GM23248 (cell line): ENCODE measurements at places on chromosomes 5 and 9. TPM values are rescaled to one million over a fixed set of nuclear protein-coding genes. Genes with fewer than 3 reads are reported as not detected.
A peak's percentile ranks its signal among the peaks of the same experiment; 100 is the strongest.

The ARL10 gene
- 4.3 and 6.7 TPM in 2 replicates for polyA plus RNA-seq

The CDX1 gene
- 0.19 TPM in 1 of 2 replicates, not detected in the other for polyA plus RNA-seq

The CARTPT gene
- polyA plus RNA-seq: not detected in 2 replicates

The DIPK1B gene
- polyA plus RNA-seq: 0.15 TPM in 1 of 2 replicates, not detected in the other

GRCh38 chr5:174723979-174724483 is 351 bp upstream of the MSX2 start:
- H3K4me3 ChIP-seq: peak overlapping the region; percentile 73
- no peaks in the 10 kb centered on the region for H3K4me1 ChIP-seq
- H3K27me3 ChIP-seq: peaks cover 44% of the 10 kb centered on the region

DNA sequence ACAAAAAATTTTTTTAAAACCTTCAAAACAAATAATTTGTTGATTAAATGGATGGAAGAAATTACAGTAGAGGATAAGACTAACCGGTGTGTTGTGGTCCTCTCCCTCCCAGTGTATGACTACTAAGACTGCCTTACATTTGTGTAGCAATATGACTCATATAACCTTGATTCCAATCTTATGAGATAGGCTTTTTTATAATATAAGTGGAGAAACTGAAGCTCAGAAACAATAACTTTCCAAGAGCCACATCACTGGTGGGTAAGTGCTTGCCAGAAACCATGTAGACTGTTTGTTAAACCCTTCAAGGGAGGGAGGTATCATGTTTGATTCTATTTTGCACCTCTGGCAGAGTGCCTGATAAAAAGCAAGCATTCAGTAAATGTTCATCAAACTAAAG is 47.5 kb downstream of the NLN start:
- H3K27ac ChIP-seq: peak overlapping the region; percentile 74
- 0 out of 2 replicates have a peak, but pooled peaks cover 6% of the 10 kb centered on the region for H3K36me3 ChIP-seq
- peaks cover 29% of the 10 kb centered on the region for H3K4me1 ChIP-seq
- DNase-seq: peak; percentile 92
- no peaks in the 10 kb centered on the region for H3K27me3 ChIP-seq

DNA sequence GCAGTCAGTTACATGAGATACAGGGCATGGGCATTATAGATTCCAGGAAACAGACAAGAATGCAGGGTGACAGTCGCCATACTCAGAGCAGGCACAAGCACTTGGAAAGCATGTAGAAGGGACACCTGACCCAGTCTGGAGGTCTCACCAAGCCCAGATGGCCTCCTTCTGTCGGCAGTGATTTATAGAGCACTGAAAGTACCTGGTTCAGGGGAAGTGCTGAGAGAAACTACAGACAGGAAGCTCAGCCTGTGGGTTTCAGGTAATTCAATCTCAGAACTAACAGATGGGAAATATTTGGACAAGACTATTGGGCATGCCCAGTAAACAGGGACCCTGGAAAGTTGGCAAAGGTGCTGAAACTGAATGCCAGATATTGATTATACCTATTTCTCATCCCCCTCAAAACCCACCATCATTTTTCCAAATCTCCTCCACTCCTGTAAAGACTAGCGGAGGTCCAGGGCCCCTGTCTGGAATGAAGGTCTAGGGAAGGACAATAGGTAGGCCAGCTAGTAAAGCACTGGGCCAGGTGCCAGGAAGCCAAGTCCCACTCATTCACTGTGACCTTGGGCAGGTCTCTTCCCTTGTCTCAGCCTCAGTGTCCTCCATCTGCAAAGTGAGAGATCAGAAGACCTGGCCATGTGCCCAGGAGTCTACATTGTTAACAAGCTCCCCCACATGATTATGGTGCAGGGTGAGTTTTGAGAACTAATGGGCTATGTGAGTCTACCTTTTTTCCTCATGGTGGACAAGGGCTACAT is 26.9 kb downstream of the KLHL3 start:
- peaks cover 18% of the 10 kb centered on the region for H3K4me1 ChIP-seq
- H3K27ac ChIP-seq: no peak overlapping the region
- no peak for DNase-seq
- no peaks in the 10 kb centered on the region for H3K27me3 ChIP-seq
- H3K36me3 ChIP-seq: no peaks in the 10 kb centered on the region

- H3K27ac ChIP-seq: peak overlapping the region; percentile 41; the same call in 1 of the 2 replicates
- peak overlapping the region; percentile 69 for H3K4me3 ChIP-seq
- DNase-seq: peak; percentile 74
- no peaks in the 10 kb centered on the region; the same call in 1 of the 2 replicates for H3K27me3 ChIP-seq
- no peaks in the 10 kb centered on the region for H3K36me3 ChIP-seq
Observed at GRCh38 chr9:124242331-124243194, 15.2 kb upstream of the NEK6 start.
